ENCODE measurements at places on chromosomes 5 and 9. TPM values are rescaled to one million over a fixed set of nuclear protein-coding genes. Genes with fewer than 3 reads are reported as not detected.
A peak's percentile ranks its signal among the peaks of the same experiment; 100 is the strongest.

The SPINK6 gene
- not detected for total RNA-seq

- DNase-seq = peak; percentile 91
Observed at GRCh38 chr9:119968836-119969707, 599.8 kb upstream of the BRINP1 start.

The BRINP1 gene
- total RNA-seq = 0.48 TPM

DNA sequence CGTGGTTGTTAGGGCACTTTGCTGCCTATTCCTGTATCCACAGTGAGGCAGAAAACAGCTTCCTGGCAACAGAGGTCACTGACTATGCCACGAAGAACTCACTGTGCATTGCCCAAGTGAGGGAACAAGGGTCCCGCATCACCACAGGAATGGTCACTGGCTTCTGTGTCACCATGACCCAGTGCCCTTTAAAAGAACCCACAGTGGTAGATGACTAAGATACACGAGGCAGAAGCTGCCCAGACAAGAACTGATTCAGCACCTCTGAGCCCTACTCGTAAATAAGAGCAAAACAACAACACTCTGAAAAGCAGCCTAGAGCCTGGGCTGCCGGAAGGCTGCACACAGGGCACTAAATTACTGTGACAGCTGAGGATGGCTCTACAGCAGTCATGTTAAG is 236.6 kb upstream of the RASEF start:
- no peak for DNase-seq

GRCh38 chr5:149922950-149923349 is 21.6 kb downstream of the PDE6A start:
- no peak for DNase-seq

The LPAR1 gene
- 125 TPM for total RNA-seq

DNA sequence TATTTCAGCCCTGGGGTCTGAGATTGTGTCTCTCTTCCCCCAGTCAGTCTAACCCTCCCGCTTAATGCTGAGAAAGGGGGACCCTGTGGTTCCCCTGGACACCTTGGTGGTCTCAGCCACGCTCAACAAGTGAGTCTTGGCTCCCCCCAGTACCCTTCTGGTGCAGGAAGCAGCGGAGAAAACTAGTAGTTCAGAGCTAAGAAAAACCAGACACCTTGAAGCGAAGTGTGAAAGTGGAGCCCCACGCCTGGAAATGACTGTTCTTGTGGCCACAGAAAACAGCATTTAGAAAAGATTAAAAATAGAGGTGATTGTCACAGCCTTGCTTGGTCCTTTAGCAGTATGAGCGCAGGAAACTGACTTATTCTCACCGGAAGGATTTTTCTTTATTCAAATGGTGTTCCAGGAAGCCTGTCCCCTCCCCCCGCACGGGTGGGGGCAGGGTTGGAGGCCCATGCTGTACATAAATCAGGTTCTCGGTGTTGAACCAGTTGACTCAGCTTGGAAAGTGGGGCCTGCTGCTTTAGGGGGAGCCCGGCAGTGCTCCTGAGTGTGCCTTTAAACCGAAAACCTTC is 8.1 kb downstream of the ARPC5L start:
- DNase-seq = no peak

GRCh38 chr5:73985145-73985544 is 359.1 kb downstream of the ARHGEF28 start:
- DNase-seq = no peak

The IL9 gene
- total RNA-seq = not detected

DNA sequence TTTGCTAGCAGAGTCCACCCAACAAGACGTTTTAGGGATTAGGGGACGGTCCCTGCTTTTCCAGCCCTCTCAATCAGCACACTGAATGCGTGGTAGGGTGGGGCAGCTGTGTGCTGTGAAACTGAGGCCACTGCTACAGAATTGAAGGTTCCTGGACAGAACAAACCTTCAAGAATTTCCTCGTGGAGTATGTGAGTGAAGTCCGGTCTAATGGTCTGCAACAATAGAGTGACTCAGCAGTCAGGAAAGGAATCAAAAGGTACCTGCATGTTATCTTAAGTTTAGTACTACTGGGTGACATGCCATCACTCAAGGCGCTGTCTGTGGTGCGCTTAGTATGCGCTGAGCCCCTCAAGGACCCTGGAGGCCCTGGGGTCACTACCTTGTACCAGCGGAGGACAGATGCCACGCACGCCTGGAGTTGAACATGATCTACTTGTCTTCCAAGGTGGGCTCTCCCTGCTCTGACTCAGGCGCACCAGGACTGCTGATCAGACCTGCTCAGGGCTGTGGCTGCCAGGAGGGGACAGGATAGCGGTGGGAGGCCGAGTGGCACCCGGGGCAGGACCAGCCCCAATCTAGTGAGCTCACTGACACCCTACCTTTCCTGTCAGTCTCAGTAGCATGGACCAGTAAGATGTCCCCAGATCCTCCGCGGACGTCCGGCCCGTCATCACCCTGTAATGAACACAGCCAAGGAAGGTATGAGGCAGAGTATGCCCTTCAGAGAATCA is 50.5 kb downstream of the PRRT1B start:
- no peak for DNase-seq

- no peak for DNase-seq
Observed at GRCh38 chr5:116736671-116737070, 162.0 kb upstream of the SEMA6A start.

The ARHGEF39 gene
- total RNA-seq = 1.7 TPM

DNA sequence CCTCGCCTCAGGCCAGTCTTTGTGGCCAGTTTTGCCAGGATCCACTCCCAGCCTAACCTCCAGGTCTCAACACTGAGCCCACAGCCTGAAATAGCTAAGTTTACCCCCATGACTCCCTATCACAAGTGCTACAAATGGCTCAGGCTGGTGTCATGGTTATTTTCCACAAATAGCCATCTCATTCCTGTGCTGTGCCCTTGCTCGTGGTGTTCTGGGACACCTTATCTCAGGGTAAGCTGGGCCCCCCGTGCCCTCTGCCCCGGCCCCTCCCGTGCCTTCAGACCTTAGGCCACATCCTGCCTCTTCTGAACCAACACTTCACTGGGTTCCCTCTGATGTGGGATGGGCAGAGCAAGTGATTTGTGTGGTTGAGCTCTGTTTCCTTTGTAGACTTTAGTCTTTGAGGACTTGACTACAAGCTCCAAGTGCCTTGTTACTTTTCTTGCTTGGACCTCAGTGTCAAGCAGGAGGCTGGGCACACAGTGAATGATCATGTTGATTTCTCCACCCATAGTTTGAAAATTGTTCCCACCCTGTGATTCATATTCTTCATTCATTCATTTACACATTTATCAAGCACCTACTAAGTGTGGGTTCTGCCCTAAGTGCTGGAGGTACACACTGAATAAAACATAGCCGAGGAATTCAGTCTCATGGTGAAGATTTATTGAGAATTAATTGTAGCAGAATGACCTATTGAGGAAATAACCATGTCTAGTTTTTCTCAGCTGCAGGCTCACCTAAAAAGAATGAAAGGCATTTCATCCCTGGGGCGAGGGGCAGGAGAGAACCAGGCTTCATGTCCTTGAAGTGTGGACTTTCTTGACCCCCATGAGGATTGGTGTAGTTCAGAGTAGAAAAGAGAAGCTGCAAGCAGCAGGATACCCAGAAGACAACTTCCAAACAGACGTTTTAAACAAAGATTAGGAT is 84.5 kb upstream of the CTNNA1 start:
- no peak for DNase-seq

GRCh38 chr9:38708759-38709158 is 11.2 kb downstream of the FAM240B start:
- no peak for DNase-seq

DNA sequence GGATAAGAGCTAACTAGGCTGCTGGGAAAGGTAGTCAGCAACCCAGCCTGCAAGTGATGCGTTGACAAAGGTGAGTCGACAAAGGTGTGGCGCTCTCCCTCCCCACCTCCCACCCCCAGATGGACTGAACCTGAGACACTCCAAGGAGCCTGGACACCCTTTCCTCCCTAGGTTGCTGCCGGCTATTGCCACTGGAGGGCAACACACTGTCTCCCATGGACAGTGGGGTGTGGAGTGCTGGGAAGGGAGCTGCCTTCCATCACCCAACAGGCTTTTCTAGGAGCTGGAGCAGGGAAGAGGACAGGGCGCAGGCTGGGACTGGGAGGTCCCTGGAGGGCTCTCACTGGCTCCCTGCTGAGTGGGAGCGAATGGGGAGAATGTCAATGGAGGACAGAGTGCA is 75.4 kb upstream of the ARAP3 start:
- no peak for DNase-seq

DNA sequence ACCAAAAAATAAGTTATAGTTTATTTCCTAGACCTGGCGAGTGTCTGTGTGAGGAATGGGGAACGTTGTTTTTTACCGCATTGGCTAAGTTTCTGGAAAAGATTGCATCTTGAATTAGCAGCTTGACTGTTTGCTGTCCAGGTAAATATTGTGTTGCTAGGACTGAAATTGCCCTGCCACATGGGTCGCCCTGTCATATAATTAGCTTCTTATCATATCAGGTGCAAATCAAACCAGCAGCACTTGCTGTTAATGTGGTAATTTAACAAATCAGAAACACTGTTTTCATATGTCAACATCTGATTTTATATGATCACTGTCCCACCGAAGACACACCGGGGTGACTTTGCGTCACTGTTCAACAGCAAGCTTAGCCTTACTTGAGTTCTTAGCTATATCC is 63.7 kb upstream of the ZNF622 start:
- DNase-seq = no peak

The NDOR1 gene
- total RNA-seq = 14.2 TPM

GRCh38 chr5:153891394-153891793 is 147.3 kb downstream of the FAM114A2 start:
- DNase-seq = no peak

The PRXL2C gene
- total RNA-seq = 23.6 TPM

The KIF4B gene
- total RNA-seq = 0.09 TPM

The PTCD2 gene
- total RNA-seq = 9.3 TPM

The ADAMTS2 gene
- total RNA-seq = 49.8 TPM

DNA sequence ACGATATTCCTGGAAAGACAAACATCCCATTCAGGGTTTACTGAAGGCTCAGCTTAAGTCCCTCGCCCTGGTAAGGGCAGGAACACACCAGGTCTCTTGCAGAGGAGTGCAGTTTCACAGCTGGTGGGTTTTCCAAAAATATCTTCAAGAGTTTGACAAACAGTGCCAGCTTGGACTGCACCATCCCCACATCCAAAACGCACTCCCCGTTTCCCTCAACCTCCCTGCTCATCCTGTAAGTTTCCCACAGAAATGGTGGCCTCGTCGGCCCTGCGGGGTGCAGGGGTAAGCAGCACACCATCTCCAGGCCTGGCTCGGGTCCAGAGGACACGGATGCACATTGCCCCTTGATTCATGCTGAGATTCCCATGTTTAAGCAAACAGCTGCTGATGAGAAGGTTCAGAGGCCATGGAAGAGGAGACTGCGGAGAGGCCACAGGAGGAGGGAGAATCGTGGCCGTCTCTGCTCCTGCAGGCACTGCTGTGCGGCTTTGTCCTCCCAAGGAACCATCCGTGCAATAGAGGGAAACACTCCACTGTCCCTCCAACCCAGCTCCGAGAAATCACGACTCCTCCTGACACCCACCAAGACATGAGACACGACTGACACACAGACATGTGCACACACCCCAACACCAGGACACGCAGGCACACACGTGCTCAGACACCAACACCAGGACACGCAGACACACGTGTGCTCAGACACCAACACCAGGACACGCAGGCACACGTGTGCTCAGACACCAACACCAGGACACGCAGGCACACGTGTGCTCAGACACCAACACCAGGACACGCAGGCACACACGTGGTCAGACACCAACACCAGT is 24.0 kb upstream of the SLC12A7 start:
- DNase-seq = no peak

DNA sequence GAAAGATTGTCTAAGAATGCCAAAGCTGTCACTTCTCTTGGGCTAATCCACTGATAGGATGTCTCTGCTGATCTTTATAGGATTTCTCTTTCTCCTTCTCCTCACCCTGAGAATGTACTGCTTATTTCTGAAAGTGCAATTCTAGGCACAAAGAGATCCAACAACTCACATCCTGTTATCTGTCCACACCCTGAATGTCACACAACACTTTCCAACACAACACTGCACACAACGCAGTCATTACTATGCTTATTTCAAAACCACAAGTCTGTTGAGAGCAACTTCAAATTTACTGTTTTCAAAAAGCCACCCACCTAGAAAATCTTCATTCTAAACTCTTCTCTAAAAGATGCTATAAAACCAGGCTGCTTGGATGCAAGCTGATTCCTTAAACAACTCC is 215.0 kb downstream of the ROR2 start:
- DNase-seq = no peak

DNA sequence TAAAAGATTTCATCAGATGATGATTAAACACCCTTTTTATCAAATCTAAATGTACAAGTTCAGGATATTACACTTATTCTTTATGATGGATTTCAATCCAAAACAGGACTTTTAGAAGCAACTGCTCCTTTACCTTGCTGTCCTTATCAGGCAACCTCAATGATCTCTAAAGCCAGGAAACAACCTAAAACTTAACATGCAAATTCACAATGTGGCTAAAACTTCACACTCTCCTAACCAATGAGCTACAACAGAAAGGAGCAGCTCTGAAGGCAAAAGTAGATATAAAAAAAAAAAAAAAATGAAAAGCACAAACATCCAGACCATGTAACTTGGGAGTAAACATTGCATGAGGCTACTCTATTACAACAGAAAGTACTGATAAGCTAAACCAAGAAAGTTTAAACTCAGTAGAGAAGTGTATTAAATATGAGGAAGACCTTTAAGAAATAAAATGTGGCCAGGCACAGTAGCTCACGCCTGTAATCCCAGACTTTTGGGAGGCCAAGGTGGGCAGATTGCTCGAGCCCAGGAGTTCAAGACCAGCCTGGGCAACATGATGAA is 22.9 kb downstream of the SLC25A51 start:
- no peak for DNase-seq

DNA sequence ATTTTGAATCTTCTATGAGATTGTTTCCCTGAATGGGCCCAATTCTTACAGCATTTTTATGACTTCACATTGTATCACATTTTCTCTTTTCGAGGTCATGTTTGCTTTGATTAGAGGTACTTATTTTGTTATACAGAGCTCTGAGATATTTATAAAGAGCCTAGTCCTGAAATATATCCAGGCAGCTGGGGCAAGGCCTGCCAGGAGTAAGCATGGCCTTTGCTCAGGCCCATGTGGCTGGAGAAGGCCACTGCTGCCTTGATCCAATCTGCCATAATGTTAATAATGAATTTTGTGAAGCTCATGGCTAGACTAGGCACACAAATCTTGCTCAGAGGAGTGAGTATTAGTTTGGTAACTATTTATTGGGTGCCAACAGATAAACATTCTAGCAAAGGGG is 96.0 kb downstream of the TARS1 start:
- DNase-seq = no peak

The C8G gene
- 1.1 TPM for total RNA-seq

- no peak for DNase-seq
Observed at GRCh38 chr5:54415147-54415546, 40.4 kb upstream of the HSPB3 start.

The SLC38A9 gene
- total RNA-seq = 34.7 TPM

DNA sequence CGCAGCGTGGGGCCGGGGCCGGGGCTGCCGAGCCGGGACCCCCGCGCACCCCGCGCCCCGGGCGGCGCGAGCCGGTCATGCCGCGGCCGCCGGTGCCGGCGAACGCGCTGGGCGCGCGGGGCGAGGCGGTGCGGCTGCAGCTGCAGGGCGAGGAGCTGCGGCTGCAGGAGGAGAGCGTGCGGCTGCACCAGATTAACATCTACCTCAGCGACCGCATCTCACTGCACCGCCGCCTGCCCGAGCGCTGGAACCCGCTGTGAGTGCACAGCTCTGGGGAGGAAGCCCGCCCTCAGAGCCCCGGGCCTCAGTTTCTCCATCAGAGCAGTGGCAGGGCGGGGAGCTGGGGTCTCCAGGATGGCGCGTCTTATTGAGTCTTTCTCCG is 335 bp downstream of the GALNT12 start:
- DNase-seq = no peak
